ENCODE measurements at places on chromosomes 12 and 14. TPM values are rescaled to one million over a fixed set of nuclear protein-coding genes. Genes with fewer than 3 reads are reported as not detected.

DNA sequence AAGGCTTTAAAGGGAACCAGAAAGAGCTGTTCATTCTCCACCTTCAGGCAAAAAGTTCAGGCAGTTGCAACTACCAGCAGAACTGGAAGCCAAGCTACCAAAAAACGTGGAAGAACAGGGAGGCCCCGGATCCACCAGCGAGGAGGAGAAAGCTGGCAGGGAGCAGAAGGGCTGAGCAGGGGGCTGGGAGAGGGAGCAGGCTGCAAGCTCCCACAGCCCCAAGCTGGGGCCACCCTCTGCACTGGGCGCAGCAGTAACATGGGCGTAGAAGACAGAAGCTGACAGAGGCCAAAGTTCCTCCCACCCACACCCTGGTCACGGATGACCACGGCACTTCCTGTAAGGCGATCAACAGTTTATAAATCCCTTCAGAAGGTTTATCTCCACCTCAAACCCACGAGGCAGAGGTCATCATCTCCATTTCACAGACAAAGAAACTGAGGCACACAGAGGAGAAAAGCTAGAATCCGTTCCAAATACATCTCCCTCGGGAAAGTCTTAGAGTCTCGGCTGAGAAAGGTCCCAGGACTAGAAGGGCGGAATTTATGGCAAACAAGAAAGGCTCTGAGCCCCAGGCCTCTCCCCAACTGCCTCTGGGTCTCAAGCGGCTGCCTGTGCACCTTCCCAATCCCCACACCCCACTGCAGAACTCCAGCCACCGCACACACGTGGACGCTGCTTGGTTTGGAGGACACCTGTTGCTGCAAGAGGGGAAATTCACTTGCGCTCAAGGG lies 1.8 kb downstream of the CCDC85C start:
- DNase-seq: no peak

DNA sequence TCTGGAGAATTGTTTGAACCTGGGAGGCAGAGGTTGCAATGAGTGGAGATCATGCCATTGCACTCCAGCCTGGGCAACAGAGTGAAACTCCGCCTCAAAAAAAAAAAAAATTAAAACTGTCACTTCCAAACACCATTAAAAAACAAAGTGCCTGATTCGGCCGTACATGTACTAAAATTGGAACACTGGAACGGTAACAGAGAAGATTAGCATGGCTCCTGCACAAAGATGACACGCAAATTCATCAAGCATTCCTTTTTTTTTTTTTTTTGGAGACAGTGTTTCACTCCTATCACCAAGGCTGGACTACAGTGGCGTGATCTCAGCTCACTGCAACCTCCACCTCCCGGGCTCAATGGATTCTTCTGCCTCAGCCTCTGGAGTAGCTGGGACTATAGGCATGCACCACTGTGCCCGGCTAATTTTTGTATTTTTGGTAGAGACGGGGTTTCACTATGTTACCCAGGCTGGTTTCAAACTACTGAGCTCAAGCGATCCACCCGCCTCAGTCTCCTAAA lies 40.2 kb upstream of the SINHCAF start:
- no peak for DNase-seq

DNA sequence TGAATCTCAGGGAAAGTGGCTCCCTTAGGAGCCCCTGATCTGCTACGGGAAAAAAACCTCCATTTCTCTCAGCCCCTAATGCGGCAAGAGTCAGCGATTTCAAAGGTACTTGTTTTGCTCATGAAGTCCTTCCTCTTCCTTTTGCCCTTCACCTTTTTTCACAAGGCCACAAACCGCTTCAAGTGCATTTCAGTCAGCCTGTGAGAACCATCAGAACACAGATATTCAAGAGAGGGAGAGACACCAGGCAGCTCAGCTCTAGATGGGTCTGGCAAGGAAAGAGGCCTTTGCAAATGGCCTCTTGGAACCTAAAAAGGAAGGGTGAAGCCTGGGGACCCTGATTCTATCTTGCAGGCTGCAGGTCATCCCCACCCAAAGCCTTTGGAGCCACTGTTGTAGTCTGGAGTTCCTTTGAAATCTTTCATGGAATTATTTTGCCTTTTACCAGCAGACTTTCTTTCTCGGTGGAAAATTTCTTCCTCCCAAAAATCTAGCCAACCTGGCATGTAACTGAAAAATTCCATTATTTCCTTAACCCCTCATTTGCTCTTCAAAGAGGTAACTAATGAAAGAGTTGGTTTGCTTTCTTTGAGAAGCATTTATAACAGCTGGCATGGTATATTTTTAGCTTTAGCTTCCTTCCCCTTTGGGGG lies 145.0 kb downstream of the SAMD4A start:
- DNase-seq: peak; percentile 23

DNA sequence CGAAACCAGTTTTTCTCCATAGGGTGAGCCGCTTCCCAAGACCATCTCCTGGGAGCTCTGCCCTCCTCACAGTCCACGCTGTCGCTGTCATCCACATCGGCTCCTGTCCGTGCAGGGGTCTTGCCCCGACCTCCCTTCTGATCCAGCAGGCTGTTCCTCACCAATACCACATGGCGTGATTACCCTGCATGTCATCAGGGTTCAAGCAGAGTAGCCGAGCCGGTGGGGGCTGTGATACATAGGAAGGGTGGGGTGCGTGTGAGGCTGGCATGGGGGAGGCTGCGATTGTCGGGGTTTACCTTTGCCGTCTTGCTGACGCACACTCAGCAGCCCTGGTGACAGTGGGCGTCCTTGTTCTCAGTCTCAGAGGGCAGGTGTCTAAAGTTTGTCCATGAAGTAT lies 17.0 kb downstream of the TEDC1 start:
- no peak for DNase-seq

DNA sequence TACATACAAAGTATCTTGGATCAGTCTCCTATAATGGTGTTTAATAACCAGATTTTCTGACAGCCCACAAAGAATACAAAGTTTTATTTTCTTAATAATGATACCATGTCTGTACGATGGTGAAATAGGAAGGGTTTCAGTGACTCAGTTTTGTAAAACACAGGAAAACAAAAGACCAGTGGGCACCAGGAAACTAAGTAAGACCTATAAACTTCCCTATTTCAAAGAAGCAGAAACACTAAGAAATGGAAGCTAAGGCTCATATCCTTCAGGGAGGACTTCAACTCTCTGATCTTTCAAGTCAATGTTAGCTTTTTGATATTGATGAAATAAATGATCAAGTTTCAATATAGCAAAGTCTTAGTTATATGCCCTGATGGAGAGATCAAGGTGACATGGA lies 196.0 kb downstream of the DUSP6 start:
- peak; percentile 20 for DNase-seq

- no peak for DNase-seq
Measured at GRCh38 chr12:33944703-33945437, 77.4 kb upstream of the ALG10 start.

- DNase-seq: no peak
Measured at GRCh38 chr14:71371711-71372396, 464.6 kb downstream of the PCNX1 start.

GRCh38 chr12:65584016-65584415 lies 240.3 kb upstream of the HMGA2 start:
- DNase-seq: no peak

Gene RBP5
- 0.63 TPM for total RNA-seq

Gene OR10G2
- total RNA-seq: not detected

Gene PAPLN
- 0.92 TPM for total RNA-seq

Gene SYNE3
- total RNA-seq: 76.1 TPM

Gene TBX5
- not detected for total RNA-seq

Gene NAP1L1
- total RNA-seq: 751 TPM

Gene ACRBP
- total RNA-seq: 12.3 TPM

Gene TEX52
- total RNA-seq: not detected

Gene TMCC3
- 8.8 TPM for total RNA-seq
